CD4-positive, alpha-beta T cell (primary cell): ENCODE measurements at places on chromosomes 4 and X.

- DNase-seq: no peak
Measured at GRCh38 chr4:78661921-78662521, 110.5 kb downstream of the ANXA3 start.

DNA sequence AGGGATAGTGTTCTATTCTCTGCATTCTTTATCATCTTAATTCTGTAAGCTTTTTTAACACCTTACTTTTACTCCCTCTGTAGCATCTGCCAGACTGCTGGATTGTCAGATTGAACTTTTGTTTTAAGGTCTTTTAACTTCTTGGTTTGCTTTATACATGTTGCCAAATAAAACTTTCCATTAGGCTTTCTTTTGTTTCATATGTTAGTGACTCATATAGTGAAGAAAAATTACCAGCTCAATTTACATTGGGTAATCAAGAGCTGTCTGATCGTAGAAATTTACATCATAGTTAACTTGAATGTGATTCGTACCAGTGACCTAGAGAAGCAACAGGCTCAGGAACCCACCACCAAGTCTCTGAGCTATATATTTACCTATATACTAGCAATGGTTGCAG is 28.5 kb upstream of the KLHL4 start:
- DNase-seq: no peak

DNA sequence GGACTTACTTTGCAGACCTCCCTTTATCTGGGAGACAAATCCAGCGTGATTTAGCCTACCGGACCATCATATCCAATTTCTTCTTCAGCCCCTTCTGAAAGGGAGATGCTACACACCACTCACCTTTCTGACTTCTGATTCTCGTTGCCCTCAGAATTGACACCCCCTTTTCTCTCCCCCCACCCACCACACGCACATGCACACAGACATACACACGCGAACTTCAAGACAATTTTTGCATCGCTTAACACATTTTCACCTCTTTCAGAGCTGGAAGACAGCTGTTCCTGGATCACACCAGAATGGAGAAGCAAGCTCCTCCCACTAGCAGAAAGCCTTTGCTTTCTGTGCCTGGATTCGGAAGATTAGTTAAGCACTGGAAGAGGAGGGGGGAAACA is 1.0 kb upstream of the SNCA start:
- no peak for DNase-seq

DNA sequence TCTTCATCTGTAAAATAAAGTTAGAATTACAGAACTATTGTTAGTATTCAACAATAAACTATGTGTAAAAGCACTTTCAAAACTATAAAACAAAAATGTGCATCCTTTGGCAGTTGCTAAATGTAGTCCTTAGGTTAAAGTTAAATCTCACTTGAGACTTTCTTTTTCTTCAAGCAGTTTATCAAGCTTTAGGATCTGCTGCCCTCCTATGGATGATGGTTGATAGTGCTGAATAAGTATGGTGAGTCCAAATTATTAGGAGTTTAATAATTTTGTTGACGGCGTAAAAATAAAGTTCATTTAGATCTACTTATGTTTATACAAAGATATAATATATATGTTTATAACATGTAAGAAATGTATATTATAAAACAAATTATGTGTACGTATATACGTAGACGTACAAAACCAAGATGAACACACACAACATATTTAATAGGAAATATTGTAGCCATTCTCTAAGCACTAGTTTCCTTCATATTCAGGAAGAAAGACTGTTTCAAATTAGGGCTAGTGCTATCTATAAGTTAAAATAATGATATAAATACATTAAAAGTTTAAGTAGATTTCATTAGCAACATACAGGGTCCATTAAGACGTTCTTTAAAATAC is 22.3 kb downstream of the UGT2A2 start:
- DNase-seq: no peak
